ENCODE measurements at places on chromosomes 11 and 22.

GRCh38 chr11:1290052-1291040 is 19.1 kb downstream of the TOLLIP start:
- no peak for DNase-seq

DNA sequence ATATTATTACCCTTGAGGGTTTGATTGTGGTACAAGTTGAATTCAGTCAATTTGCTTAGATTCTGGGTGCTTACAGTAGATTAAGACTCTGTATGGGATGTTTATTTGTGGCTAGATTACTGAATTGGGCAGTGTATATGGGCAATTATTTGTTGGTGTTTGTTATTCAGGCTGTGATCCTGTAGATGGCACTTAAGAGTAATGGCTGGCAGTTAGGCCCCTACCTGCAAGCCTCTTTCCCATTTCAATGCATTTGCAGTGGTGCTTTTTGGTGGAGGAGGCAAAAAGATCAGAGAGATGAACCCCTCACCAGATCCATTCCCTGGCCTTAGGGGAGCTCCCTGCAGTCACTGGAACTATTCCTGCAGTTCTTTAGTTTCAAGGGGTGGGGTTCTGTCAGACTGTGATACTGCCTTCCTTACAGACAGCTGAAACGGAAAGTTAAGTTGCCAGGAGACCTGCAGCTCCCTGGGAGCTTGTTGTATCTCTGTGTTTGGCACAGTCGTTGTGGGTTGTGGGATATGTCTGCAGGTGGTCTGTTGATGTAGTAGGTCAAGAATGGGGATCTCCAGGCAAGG is 199.5 kb downstream of the AASDHPPT start:
- DNase-seq, result no peak

DNA sequence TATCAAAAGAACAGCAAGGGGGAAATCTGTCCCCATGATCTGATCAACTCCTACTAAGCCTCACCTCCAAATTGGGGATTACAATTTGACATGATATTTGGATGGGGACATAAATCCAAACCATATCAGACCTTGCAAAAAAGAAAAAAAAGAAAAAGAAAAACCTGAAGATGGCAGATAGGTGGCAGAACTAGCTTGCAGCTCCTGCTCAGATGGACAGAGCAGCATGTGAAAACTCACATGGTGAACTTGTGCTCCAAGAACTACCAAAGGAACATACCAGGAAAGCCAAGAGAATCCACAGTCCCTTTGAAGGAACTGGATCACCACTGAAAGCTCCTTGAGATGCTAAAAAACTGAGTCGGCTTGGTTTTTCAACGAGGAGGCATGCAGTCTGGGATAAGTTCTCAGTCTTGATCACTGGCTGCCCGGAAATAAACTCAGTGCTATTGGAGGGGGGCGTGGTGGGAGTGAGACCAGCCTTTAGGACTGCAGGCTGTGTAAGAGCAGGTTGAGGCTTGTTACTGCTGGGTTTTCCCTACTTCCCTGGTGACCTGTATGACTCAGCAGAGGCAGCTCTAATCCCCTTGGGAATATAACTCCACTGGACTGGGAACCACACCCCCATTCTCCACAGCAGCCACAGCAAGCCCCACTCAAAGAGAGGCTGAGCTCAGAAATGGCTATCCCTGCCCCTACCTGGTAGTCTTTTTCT is 358.3 kb upstream of the ARHGAP42 start:
- DNase-seq, result no peak

- DNase-seq, result no peak
These were observed 172.0 kb downstream of the UVRAG start for GRCh38 chr11:75986966-75987365.

GRCh38 chr11:94504689-94505293 is 7.5 kb upstream of the C11orf97 start:
- peak; percentile 70 for DNase-seq

GRCh38 chr11:119218141-119218878 is 12.2 kb downstream of the CBL start:
- peak; percentile 67 for DNase-seq

- DNase-seq, result no peak
These were observed 175.7 kb upstream of the API5 start for GRCh38 chr11:43135966-43136534.

DNA sequence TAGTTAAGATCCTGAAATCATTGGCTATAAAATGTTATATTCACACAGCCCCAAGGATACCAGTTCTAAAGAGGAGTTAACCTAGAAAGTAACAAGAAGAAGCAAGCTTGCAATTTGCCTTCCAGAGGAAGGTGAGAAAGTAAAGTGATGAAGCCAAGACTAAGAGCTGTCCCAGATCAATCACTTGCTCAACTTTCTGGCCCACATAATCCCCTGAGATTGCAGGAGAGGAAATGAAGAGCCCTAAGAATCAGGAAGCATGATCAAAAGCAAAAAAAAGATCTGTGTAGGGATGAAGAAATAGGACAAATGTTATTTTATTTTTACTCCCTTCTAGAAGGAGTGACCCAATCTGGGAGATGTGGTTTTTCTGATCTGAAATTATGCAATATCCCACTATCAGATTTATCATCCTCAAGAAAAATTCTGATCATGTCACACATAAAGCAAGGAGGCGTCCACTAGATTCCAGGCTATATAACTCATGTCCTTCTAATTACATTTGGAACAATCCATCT is 180.3 kb upstream of the GUCY1A2 start:
- no peak for DNase-seq

- DNase-seq, result no peak
These were observed 259.5 kb upstream of the POU2AF2 start for GRCh38 chr11:110986016-110986415.

GRCh38 chr11:119515771-119516400 is 92.9 kb upstream of the THY1 start:
- DNase-seq, result no peak

DNA sequence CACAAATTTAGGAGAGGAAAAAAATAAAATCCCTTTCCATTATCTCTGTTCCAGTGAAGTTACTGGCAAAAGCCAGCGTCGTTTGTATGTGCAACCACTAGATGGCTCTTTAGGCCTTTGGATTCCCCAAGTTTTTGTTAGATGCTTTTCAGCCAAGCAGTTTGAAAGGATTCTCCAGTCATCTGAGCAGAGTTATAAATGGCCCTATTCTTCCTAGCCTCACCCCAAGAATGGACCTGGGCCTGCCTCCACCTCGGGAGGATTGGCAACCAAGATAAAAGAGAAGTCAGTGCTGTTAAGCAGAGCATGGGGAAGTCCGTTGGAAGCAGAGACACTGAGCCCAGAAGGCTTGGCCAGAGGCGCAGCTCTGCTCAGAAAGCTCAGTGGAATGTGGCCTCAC is 15.4 kb downstream of the FAM181B start:
- DNase-seq, result peak; percentile 16

GRCh38 chr11:3225826-3226750 is 6.1 kb downstream of the MRGPRE start:
- DNase-seq, result peak; percentile 35

GRCh38 chr11:20156280-20156875 is 3.9 kb downstream of the DBX1 start:
- DNase-seq, result no peak

- no peak for DNase-seq
These were observed 24.5 kb upstream of the BLID start for GRCh38 chr11:122140500-122140899.

DNA sequence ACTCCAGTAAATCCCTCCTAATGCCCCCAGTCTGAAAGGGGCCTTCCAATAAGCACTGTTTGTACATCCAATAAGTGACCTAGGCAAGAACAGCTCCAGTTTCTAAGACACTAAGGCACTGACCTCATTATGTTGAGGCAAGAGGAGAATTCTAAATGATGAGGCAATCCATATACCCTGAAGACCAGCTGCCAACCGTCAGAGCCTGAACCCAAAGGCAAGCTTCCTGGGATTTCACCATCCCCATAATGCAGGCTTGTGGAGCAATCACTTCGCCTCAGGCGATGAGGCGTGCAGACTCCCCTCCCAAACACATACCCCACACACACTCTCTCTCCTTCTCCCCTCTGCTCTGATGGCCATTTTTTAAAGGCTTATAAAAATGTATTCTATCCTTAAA is 49.5 kb downstream of the LGR4 start:
- peak; percentile 34 for DNase-seq

DNA sequence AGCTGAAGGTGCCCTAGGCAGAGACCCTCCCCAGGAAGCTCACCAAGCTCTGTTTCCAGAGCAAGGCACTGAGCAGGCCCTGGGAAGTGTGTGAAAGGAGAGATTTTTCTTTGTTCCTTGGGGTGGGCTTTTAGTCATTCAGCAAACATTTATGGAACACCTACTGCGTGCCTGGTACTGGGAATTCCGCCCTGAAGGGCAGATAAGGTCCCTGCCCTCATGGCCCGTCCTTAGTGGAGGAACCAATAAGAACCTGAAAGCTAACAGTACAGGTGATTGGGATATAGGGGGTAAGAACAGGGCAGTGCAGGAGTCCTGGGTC is 3.9 kb downstream of the TMEM134 start:
- no peak for DNase-seq

DNA sequence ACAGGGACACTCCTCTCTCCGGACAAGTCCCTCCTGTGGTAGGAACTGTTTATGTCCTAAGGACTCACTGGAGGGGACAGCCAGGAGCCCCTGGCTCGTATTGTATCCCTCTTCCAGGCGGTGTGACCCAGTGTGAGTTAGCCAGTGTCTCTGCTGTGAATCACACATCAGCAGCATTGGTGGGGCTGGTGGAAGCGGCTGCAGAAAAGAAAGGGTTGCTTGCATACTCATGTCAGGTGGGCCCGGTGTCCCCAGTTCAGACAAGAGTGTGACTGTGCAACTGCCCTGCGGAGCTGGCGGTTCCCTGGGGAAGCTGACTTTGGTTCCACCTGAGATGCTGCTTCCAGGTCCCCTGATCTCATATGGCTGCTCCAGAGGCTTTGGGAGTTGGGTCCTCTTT is 99.4 kb downstream of the ZBTB16 start:
- DNase-seq, result no peak

- no peak for DNase-seq
These were observed 109.4 kb downstream of the MORC2 start for GRCh38 chr22:30858976-30859713.

GRCh38 chr22:31970490-31971444 is 26.4 kb downstream of the YWHAH start:
- DNase-seq, result peak; percentile 67

GRCh38 chr11:111878385-111878848 is 548 bp downstream of the FDXACB1 start:
- DNase-seq, result peak; percentile 8

DNA sequence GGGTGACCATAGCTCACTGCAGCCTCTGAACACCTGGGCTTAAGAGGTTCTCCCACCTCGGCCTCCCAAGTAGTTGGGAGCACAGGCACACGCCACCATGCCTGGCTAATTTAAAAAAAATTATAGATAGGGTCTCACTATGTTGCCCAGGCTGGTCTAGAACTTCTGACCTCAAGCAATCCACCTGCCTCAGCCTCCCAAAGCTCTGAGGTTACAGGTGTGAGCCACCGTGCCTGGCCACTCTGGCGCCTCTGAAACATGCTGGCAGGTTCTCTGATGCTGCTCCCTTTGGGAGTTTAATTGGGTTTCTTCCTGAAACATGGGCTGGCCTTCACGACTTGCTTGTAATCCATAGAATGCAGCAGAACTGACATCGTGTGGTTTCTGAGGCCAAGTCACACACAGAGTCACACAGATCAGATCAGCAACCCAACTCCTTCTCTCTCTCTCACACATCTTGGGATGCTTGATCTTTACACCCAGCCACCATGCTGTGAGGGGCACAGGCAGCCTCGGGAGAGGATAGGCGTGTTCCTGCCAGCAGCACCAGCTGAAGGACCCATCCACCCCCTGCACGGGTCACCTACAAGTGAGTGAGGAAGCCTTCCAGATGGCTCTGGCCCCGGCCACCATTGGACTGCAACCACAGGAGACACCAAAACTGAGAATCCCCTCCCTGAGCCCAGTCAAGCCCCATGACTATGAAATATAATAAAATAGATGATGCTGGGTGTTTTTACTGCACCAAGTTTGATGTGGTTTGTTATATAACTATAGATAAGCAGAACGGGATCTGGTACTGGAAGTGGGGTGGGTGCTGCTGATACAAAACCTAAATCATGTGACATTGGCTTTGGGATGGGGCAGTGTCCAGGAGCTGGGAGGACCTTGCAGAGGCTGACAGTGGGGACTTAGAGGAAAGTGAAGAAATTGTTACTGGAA is 3.1 kb upstream of the GSC2 start:
- no peak for DNase-seq

DNA sequence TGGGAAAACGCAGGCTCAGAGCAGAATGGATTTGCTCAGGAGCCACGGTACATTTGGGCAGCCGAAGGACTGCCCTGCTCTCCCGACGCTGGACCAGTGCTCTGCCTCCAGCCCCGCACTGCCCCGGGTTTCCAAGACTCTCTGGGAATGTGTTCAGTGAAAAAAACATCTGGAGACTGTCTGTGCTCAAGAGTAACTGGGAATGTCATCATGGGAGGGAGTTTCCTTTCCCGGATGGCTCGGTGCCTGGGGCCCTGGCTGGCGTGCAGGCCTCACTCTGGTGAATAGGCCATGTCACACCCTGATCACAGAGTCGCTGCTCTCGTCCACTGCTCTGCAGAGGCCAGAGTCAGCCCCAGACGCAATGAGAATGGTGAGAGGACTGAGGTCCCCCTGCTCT is 9.8 kb upstream of the APOL6 start:
- no peak for DNase-seq

- DNase-seq, result no peak
These were observed 68.9 kb downstream of the CSTPP1 start for GRCh38 chr11:47005441-47005840.

DNA sequence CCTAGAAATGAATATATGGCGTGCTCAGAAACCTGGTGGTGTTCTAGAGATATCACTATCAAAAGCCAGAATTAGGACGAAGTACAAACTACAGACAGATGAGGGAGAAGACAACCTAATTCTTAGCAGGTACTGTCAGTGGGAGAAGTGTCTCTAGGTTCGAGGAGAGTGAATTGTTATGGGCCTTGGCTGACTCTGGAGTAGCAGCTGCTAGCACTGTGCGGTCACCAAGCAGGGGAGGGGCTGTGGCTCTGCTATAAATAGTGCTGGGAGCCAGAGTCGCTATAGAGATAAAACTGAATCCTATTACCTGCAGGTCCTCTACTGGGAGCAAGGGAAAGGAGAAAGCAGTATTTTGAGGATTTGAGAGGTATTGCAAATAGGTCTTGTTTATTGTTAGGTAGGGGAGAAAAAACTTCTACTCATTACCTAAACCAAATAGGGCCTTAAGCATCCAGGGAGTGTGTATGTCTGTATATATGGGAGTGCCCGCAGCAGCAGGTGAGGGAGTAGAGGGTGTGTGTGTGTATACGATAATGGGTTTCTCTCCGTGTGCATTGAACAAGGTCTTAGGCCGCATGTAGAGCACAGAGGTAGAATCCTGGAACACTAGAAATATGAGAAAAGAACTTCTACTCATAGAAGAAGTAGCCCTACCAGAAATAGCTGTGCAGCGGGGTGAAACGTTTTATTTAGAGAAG is 2.2 kb downstream of the MADD start:
- DNase-seq, result no peak

Measured in inflammatory macrophage treated with lipopolysaccharide for 4 hours (primary cell).